Trophoblast cell (in vitro differentiated cells and primary cell): ENCODE measurements at places on chromosomes 2 and 18.

GRCh38 chr18:66630831-66631230, 26.9 kb upstream of the CDH19 start:
- DNase-seq: no peak
- no peak overlapping the region for H3K27ac ChIP-seq
- H3K4me1 ChIP-seq: no peaks in the 10 kb centered on the region
- H3K27me3 ChIP-seq: no peaks in the 10 kb centered on the region

- DNase-seq: no peak
- no peak overlapping the region for H3K27ac ChIP-seq
- no peaks in the 10 kb centered on the region for H3K36me3 ChIP-seq
Observed at GRCh38 chr2:7740114-7740513, 822.9 kb downstream of the RNF144A start.

- no peak overlapping the region for H3K27ac ChIP-seq
- no peak overlapping the region for H3K4me3 ChIP-seq
- peaks cover 2% of the 10 kb centered on the region for H3K4me1 ChIP-seq
- no peak for DNase-seq
- H3K36me3 ChIP-seq: no peaks in the 10 kb centered on the region
- no peaks in the 10 kb centered on the region for H3K27me3 ChIP-seq
Observed at GRCh38 chr2:168300460-168300859, 53.1 kb upstream of the STK39 start.

GRCh38 chr18:45771587-45772480, 47.9 kb downstream of the SLC14A1 start:
- H3K27me3 ChIP-seq: no peaks in the 10 kb centered on the region
- H3K36me3 ChIP-seq: no peaks in the 10 kb centered on the region
- DNase-seq: no peak

DNA sequence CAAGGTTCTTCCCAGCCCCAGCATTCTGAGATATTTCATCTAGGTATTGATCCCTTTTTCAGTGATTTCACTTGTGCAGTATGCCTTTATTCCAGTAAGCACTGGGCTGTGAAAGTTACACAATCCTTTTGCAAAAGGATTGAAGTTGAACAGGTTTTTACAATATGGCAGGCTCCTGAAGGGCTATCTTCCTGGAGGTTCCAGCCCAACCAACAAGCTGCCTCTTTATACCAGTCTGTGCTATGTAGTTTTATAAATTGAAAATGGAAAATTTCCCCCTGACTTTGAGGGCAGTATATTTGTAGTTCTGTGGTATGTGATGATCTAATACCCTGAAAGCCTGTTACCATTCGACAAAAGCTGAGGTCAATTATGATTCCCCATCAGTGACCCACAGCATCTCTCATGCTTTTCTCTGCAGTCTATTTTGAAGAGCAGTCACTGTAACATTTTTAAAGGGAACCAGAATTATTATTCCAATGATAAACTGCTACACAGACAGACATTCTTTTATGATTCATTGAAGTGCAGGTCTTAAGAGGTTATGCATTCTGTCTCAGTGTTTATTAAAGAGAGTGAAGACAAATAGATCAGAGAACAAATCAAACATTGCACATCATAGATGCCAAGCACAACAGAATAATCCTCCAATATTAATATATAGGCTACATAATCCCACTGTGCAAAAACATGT, 35.2 kb upstream of the STPG4 start:
- peaks cover 28% of the 10 kb centered on the region for H3K4me1 ChIP-seq
- no peak overlapping the region for H3K27ac ChIP-seq
- no peaks in the 10 kb centered on the region for H3K27me3 ChIP-seq
- H3K4me3 ChIP-seq: no peak overlapping the region
- DNase-seq: peak; percentile 27
- no peaks in the 10 kb centered on the region for H3K36me3 ChIP-seq

DNA sequence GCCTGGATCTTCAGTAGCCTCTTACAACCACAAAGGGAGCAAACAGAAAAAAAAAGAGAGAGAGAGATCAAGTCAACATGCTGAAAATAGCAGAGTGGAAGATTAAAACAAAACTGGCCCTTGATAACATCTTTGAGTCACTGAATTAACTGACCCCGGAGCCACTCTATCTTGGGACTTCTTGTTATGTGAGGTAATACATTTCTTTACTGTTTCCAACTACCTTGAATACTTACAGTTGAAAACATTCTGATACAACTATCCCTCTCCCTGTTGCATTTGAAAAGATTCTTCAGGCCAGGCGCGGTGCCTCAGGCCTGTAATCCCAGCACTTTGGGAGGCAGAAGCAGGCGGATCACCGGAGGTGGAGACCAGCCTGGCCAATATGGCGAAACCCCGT, 208.1 kb downstream of the MEMO1 start:
- DNase-seq: peak; percentile 72
- no peaks in the 10 kb centered on the region for H3K4me1 ChIP-seq
- no peak overlapping the region for H3K4me3 ChIP-seq
- no peaks in the 10 kb centered on the region for H3K27me3 ChIP-seq
- no peak overlapping the region for H3K27ac ChIP-seq

- no peak for DNase-seq
- no peak overlapping the region for H3K27ac ChIP-seq
- peaks cover 10% of the 10 kb centered on the region for H3K4me1 ChIP-seq
- no peak overlapping the region for H3K4me3 ChIP-seq
- peaks cover 35% of the 10 kb centered on the region for H3K36me3 ChIP-seq
Observed at GRCh38 chr2:159188449-159188848, 98.1 kb downstream of the WDSUB1 start.

DNA sequence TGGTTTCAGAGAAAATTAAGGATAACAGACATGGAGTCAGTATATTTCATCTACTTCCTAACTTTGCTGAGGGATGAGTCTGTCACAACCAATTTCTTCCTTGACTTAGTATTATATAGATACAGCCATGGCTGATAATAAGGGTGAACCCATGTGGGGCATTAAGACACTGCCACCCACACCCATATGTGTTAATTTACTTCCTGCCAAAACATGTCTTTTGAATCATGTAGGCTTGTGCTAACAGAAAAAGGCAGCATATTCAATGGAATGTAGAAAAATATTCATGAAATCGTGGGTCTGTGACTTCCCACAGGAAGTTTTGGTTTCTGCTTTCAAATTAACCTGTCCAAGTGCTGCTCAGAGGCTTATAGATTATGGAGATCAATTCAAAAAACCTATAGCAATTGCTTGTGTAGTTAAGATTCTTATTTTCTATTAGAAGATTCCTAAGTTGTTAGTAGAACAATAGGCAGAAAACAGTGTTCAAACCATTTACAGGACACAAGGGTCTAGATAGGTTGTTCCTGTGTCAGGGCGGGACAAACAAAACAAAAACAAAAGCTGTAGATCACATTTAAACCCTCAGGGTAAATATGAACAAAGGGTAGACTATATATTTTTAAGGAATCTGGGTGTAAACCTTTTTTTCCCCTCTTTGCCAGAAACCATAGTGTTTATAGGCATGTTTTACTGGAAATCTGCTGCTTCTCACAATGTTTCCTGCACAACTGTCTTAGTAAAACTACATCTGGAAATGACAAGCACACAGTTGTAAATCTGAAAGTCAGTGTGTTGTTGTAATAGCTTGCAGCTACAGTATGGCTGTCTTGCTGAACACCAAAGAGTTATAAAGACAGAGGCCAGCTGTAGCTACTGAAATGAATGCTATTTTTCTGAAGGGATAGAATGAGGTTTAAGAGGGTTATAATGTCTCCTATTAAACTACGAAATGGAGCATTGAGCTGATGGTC, 691.2 kb downstream of the EPHA4 start:
- no peak overlapping the region for H3K4me3 ChIP-seq
- no peaks in the 10 kb centered on the region for H3K4me1 ChIP-seq
- no peaks in the 10 kb centered on the region for H3K27me3 ChIP-seq
- no peak overlapping the region for H3K27ac ChIP-seq
- DNase-seq: no peak
- H3K36me3 ChIP-seq: no peaks in the 10 kb centered on the region

GRCh38 chr2:65142515-65142914, 12.6 kb upstream of the RAB1A start:
- H3K27me3 ChIP-seq: no peaks in the 10 kb centered on the region
- DNase-seq: no peak
- H3K27ac ChIP-seq: no peak overlapping the region
- no peak overlapping the region for H3K4me3 ChIP-seq

DNA sequence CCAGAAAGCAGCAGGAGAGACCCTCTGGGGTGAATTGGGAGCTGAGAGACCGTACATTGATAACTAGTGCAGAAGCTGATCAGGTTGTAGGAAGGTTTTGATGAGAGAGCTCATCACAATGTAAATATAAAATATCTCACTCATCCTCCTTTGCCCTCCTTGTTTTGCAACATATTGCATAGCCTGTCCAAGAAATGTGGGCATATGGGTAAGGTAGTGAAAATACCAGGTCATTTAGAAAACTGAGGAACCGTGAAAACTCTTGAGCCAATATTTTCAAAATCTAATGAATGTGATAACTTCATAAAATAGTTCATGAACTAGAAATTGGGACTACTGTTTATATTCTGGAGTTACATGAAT, 31.4 kb downstream of the C18orf54 start:
- H3K27me3 ChIP-seq: no peaks in the 10 kb centered on the region
- peak; percentile 3 for DNase-seq
- no peaks in the 10 kb centered on the region for H3K36me3 ChIP-seq
- peaks cover 15% of the 10 kb centered on the region for H3K4me1 ChIP-seq
- H3K27ac ChIP-seq: peak overlapping the region; percentile 59
- H3K4me3 ChIP-seq: no peak overlapping the region

DNA sequence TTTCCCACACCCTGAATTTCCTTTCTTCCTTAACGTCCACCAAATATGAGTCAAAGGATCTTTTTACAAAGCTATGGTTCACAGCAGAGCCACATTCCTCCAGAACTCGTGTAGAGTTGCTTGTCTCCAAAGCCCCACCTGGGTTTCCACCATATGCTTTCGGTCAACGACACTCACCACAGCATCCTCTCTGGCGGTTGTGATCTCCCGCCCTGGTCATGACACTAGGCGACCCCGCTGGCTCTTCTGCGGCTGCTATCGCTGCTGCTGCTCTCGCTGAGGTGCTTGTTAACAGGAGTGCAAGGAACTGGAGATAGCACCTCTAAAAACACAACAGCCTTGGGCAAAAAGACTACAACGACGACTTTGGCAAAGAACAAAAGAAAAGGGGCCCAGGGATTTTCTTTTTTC, 340 bp downstream of the SLC40A1 start:
- DNase-seq: peak; percentile 13
- no peaks in the 10 kb centered on the region for H3K27me3 ChIP-seq
- peak overlapping the region; percentile 83 for H3K27ac ChIP-seq

- no peaks in the 10 kb centered on the region for H3K4me1 ChIP-seq
- no peak overlapping the region for H3K4me3 ChIP-seq
- no peak overlapping the region for H3K27ac ChIP-seq
- no peaks in the 10 kb centered on the region for H3K27me3 ChIP-seq
Observed at GRCh38 chr2:79039944-79040343, 14.4 kb downstream of the REG3G start.

DNA sequence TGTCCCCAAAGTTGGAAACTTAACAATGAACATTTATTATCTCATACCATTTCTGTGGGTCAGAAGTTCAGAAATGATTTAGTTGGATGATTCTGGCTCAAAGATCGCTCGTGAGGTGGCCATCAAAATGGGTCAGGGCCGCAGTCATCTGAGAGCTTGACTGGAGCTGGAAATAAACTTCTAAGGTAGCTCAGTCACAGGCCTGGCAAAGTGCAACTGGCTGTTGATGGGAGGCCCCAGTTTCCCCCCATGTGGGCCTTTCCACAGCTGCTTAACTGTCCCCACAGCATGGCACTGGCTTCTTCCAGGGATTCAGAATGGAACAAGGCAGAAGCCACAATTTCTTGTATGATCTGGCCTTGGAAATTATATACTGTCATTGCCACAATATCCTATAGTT, 200.1 kb upstream of the RAB12 start:
- no peak overlapping the region for H3K4me3 ChIP-seq
- DNase-seq: no peak
- no peaks in the 10 kb centered on the region for H3K27me3 ChIP-seq
- H3K36me3 ChIP-seq: peaks cover 10% of the 10 kb centered on the region

- H3K27ac ChIP-seq: no peak overlapping the region
- no peak overlapping the region for H3K4me3 ChIP-seq
- peaks cover 2% of the 10 kb centered on the region for H3K36me3 ChIP-seq
- DNase-seq: no peak
Observed at GRCh38 chr2:157821519-157822131, 54.5 kb downstream of the ACVR1 start.

- no peak overlapping the region for H3K4me3 ChIP-seq
- peaks cover 6% of the 10 kb centered on the region for H3K4me1 ChIP-seq
- peak; percentile 40 for DNase-seq
- H3K27ac ChIP-seq: no peak overlapping the region
- H3K27me3 ChIP-seq: peaks cover 33% of the 10 kb centered on the region
Observed at GRCh38 chr2:20660506-20661420, 6.2 kb upstream of the GDF7 start.

- no peaks in the 10 kb centered on the region for H3K27me3 ChIP-seq
- H3K36me3 ChIP-seq: no peaks in the 10 kb centered on the region
- H3K27ac ChIP-seq: no peak overlapping the region
- no peak overlapping the region for H3K4me3 ChIP-seq
- no peak for DNase-seq
Observed at GRCh38 chr2:215754546-215754945, 258.8 kb downstream of the MREG start.

- H3K36me3 ChIP-seq: no peaks in the 10 kb centered on the region
- H3K27me3 ChIP-seq: no peaks in the 10 kb centered on the region
- H3K27ac ChIP-seq: no peak overlapping the region
Observed at GRCh38 chr2:6580982-6581381, 284.7 kb downstream of the CMPK2 start.

DNA sequence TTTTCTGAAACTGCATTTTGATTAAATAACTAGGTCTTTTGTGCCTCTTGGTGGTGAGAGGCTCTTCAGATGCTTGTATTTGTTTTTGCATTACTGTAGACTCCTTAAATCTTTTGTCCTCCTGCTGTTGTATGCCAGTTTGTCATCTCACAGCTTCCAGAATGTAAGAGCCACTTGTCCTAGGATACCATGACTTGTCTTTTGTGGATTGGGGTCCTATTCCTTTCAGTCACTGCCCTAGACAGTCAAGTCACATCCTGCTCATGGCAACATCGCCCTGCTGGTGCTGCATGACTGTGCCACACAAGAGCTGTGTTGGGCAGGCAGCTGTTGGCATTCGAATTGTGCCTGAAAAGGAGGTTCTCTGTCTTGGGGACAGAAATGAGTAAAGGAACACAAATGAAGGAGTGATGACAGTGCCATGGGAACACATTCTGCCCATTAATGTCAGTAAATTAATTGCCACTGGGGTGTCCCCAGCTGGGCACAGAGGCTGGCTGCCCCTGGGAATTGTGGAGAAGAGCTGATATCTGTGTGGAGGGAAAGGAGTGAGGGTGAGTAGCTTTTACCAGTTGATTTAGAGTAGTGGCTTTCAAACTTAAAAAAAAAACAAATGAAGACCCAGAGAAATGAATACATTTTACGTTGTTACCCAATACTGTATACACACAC, 140.3 kb downstream of the ARL6IP6 start:
- no peaks in the 10 kb centered on the region for H3K4me1 ChIP-seq
- no peak for DNase-seq
- no peak overlapping the region for H3K4me3 ChIP-seq
- H3K27ac ChIP-seq: no peak overlapping the region
